Left cardiac atrium (tissue), 4 donors: ENCODE measurements at places on chromosomes 6 and 20. TPM values are rescaled to one million over a fixed set of nuclear protein-coding genes. Genes with fewer than 3 reads are reported as not detected.
A peak's percentile ranks its signal among the peaks of the same experiment; 100 is the strongest.

PLG gene
- total RNA-seq, result not detected

FAM209B gene
- total RNA-seq, result not detected

IER3 gene
- total RNA-seq, result 23.0 TPM

ZC2HC1B gene
- not detected for total RNA-seq

HRH3 gene
- total RNA-seq, result not detected

DNA sequence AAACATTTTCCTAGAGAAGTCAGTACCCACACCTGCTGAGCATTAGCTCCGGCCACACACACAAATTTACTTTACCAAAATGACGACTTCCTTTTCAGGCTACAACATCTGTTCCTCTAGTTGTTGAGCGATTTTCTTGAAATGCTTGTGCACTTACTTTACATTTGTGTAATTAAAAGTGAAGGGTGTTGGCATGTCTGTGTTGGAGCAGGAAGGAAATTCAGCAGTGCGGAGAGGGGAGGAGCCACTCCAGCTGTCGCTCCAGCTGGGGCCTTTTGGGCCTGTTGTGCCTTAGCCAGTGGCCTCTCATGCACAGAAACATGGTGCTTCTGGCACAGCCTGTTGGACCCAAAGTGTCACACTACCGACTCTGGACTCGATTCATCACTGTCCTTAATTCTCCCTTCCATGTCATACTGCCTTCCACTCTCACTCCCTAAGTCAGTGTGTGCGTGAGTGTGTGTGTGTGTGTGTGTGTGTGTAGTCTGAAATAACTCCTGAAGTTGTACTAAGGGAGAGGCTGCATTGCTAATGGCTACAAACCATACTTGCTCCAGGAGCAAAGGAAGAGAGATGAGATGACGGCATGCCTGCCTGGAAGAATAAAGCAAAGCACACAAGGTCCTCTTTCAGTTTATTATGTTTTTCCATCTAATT lies 191.8 kb upstream of the ARG1 start:
- DNase-seq, result no peak

- DNase-seq, result peak; percentile 51
These were observed 48.3 kb downstream of the ECT2L start for GRCh38 chr6:138844192-138844591.

DNA sequence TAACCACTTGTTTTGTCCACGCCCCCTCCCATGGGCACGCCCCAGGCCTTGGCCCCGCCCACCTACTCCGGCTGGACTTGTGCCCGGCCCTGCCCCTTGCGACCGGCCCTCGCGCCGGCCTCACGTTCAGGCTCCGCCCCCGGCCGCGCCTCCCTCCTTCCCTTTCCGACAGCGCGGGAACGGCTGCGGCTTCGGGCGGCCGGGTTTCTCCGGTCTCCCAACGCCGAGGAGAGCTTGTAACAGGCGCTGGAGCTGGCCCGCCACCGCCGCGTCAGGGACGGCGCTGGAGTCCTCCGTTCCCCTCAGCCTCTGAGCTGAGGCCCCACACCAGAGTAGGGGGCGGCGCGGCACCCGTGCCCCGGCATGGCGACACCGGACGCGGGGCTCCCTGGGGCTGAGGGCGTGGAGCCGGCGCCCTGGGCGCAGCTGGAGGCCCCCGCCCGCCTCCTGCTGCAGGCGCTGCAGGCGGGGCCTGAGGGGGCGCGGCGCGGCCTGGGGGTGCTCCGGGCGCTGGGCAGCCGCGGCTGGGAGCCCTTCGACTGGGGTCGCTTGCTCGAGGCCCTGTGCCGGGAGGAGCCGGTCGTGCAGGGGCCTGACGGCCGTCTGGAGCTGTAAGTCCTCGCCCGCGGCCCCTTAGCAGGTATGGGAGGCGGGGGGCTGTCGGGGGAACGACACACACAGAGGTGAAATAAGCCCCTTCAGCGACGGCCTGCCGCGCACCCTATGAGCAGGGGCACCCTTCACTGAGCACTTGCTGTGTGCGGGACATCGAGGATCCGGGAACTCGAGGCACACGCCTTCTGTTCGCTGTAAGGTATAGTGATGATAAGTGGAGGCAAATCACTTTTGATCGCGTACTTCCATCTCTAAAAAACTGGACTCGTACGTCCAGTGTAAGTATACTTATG lies at the start of gene FANCE:
Gene FANCE, plus strand, starts transcription at position 156 of the 908 bp plus-strand sequence. Its CDS starts 208 bp downstream, at position 364.
- peak; percentile 94 for DNase-seq

DNA sequence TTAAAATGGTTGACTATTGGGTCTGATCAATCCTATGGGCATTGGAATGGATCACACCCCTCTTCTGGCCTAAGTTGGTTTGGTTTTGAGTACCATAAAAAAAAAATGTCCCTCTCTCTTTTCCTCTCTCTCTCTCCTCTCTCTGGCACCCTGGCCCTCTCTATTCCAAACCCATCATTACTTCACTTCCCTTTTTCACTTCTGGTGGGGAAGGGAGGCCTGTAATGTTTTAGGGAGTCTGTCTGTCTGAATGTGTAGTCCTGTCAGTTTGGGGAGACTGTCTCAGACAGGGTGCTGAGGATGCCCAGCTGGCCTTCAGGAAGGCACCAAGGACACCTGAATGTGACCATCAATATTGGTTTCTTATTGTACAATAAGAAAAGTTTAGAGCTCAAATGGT lies 165.8 kb downstream of the CD24 start:
- no peak for DNase-seq

DNA sequence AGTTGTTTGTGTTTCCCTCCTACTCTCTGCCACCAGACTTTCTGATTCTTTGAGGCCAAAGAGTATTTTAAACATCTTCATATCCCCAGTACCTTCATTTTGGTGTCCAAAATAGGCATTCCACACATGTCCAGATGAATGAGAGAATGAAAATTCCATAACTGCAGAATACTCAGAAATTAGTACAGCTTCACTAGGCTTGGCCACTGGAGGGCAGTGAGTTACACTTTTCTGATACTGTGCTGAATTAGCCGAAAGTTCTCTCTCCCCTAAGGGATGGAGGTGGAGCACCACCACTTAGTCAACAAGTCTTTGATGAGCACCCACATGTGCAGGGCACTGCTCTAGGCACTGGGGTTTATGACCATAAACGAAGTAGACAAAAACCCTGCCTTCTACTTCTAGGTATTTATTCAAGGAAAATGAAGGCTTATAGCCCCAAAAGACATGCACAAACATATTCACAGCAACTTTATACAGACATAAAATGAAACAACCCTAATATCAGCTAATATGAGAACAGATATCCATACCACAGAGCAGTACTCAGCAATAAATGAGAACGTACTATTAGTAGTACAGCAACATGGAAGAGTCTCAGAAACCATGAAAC lies 46.1 kb upstream of the TMEM217 start:
- DNase-seq, result no peak

DNA sequence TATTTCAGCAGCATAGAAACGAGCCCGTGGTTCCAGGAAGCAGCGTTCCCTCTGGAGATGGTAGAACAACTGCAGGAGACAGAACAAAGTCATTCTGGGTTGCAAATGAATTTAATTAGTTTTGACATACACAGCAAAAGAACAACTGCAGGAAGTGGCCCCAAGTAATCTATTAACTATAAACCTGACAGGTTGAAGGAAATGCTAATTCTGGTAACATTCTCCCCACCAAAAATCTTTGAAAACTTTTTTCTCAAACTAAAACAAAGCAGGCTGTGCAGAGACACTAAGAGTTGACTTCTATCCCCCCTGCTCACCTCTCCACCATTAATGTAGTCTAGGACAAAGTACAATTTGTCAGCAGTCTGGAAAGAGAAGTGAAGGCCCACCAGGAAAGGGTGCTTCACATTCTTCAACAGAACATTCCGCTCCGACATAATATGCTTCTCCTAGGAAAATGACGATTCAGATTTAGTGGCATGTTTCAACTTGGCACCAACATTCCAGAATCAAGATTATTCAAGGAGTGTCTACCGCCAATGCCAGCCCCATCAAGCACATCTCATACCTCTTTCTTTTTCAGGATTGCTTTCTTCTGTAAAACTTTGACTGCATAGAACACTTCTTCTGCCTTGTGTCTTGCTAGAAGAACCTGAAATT lies 120.4 kb upstream of the SLC2A12 start:
- DNase-seq, result no peak

- no peak for DNase-seq
These were observed 383.8 kb downstream of the TFAP2A start for GRCh38 chr6:10030942-10031537.

- peak; percentile 31 for DNase-seq
These were observed 25.9 kb downstream of the PYGB start for GRCh38 chr20:25273541-25274358.

DNA sequence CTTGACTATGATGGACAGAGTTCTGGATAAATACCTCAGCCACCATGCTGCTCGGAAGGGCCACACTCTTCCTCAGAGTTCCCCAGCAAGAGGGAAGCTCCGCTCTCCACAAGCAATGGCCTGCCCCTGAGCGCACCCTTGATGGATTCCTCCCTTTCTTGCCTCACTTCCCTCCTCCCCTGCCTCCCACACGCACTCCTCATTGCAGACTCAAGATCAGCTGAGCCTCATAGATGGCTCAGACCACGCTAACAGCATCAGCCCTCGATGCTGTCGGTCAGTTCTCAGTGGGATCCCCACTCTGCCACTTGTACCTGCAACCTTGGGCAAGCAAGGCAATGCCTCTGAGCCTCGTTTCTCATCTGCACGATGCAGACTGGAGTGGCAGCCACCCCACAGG lies 123.3 kb downstream of the BMP7 start:
- DNase-seq, result no peak

- DNase-seq, result no peak
These were observed 71.2 kb upstream of the EMILIN3 start for GRCh38 chr20:41437836-41438235.

- DNase-seq, result peak; percentile 35
These were observed 232.8 kb upstream of the GMDS start for GRCh38 chr6:2478200-2478599.

DNA sequence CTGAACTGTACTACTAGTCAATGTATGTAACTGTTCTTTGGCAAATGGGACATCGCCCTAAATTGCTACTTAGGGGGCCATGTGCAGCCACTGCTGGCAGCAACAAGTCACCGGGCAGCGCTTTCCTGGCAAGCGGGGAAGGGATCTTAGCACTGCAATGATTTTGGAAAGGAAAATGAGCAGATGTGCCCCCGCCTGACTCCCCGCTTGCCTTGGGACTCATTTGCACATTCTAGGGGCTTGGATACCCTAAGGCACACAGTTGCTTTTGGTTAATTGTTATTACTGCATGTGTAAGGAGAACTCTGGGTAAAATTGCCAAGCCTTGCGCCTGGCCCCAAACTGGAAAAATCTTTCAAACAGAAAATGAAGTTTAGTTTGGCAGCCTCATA lies 32.2 kb downstream of the CD83 start:
- DNase-seq, result no peak

DNA sequence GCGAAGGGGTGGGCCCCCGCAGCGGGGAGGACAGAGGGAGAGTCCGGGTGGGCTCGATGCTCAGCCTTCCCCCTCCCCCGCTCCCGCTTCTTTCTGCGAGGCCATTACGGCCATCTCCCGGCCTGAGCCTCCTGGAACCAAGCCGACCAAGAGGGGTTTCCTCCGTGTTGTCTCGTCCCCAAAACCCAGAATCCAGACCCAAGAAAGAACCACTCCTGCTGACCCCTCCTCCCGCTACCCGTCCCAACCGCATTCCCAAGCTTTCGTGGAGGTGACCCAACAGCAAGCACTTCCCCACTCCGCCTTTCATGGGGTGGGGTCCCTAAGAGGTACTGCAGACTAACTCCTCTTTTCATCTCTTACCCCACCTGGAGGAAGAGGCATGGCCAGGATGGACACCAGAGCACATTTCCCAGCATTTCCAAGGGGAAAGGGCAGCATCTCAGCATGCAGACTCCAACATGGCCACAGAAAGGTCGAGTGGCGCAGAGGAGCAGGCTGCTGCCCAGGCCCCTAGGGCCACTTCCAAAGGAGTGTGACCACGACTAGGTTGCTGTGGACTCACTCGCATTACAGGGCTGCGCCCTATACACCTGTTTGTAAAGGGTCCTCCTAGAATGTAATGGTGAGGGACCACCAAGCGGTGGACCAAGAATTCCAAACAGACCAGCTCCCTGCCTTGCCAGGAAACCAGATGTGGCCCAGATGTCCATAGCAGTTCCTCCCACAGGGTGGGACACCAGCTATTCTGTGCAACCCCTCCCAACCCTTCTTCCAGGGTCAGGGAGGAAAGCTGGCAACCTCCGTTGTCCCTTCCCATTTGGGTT lies 53.4 kb downstream of the MRPL14 start:
- no peak for DNase-seq

DNA sequence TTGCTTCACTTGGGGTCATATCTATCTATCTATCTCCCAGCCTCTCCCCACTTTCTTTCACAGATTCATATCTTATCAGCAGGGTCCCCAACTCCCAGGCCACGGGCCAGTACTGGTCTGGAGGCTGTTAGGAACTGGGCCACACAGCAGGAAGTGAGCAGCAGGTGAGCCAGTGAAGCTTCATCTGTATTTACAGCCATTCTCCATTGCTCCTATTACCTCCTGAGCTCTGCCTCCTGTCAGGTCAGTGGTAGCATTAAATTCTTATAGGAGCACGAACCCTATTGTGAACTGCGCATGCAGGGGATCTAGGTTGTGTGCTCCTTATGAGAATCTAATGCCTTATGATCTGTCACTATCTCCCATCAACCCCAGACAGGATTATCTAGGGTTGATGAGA lies 14.8 kb upstream of the TAB2 start:
- DNase-seq, result no peak

- no peak for DNase-seq
These were observed 4.4 kb downstream of the AMD1 start for GRCh38 chr6:110878751-110879522.
